ENCODE measurements at places on chromosomes 11 and 22.

DNA sequence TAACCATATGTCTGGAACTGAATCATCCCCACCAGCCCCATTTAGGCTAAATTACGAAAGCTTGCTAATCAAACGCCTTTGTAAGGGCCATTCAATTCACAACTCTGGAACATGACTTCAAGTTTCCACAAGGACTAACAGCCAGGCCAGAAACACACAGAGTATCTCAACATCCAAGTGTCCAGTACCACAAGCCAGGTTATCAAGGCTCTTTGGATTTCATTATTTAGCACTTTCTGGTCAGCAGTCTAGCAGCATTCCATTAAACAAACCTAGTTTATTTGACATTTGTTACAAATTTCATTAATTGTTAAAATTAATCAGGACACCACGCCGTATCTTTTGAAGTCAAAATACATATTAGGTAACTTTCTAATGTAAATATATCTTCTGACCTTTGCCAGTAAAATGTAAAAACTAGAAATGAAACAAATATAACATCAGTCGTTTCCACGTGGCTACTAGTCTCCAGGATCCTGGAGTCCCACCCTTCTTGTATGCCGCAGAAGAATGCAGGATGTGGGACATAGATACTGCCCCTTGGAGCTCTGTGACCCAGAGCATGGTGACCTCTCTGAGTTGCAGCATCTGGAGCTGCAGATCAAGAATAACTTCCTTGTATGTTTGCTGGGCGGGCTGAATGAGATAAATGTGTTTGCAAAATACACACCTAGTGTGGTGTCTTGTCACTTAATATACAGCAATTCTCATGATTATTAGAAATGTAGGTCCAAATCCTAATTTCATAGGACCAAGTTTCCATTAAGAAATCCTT lies 64.7 kb downstream of the MPPED2 start:
- no peak for DNase-seq

DNA sequence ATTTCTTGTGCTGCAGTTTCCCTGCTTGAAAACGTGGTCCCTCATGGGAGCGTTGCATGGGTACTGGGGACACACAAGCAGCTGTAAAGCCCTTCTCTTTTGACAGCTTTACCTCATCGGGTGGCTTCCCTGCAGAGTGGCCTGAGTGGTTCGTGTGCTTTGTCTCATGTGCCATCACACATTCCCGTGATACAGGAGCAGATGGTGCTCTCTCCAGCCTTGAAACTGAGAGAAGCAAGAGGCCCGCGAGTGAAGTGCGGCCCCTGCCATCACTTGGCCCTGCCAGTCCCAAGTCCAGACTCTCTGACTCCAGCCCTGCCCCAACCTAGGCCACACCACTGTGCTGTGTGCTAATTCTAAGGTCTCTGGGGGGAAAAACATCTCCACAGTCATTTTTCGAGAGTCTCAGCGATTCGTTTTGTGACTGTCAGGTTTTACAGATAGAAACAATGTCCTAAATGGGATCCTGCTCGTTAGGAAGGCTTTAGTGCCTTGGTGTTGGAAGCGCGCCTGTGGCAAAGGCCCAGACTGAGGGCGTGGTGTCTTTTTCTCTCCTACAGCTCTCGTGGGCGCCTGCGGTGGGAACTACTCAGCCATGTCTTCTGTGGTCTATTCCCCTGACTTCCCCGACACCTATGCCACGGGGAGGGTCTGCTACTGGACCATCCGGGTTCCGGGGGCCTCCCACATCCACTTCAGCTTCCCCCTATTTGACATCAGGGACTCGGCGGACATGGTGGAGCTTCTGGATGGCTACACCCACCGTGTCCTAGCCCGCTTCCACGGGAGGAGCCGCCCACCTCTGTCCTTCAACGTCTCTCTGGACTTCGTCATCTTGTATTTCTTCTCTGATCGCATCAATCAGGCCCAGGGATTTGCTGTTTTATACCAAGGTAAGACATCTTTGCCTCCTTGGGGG lies 64.2 kb downstream of the KREMEN1 start:
- no peak for DNase-seq

GRCh38 chr11:124799348-124800225 lies 619 bp downstream of the MSANTD2 start:
- DNase-seq = no peak

GRCh38 chr11:75840522-75840921 lies 25.5 kb downstream of the UVRAG start:
- DNase-seq = no peak

DNA sequence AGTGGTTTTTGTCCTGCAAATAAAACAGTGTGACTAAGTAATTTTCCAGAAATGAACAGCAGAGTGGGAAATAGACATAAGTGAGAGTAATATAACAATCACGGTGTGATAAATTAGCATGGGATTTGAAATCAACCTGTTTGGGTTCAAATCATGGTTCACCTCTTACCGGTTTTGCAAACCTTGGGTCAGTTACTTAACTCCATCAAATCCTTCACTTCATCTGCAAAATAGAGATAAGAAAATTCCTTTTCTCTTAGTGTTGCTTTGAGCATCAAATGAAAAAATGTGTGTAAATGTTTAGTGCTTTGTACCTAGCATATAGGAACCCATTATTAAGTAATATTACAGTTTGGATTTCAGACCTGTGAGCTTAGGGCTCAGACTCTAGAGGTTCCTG lies 152.2 kb downstream of the TEAD1 start:
- DNase-seq = no peak

GRCh38 chr11:40376331-40376730 lies 1083.1 kb downstream of the LRRC4C start:
- DNase-seq = no peak

- DNase-seq = no peak
Measured at GRCh38 chr22:43812890-43813289, 785 bp upstream of the EFCAB6 start.

GRCh38 chr11:50073113-50074105 lies 40.7 kb downstream of the OR4C45 start:
- DNase-seq = no peak

DNA sequence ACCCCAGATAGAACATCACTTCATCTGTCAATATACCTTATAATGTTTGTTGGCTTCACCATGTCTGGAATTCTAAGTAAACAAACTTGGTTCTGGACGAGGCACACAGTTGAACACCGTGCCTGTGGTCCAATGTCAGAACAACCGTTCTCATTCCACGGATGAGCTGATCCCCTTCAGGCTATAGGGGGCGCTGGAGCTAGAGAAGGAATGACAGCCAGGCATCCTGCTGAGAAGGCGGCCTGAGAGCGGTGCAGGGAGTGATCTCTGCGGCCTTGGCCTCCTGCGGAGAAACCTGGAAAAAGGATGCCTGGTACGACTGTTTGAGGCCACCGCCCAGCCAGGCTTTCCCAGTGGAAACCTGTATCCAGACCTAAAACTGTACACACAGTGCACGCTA lies 48.7 kb downstream of the FDX1 start:
- DNase-seq = no peak

DNA sequence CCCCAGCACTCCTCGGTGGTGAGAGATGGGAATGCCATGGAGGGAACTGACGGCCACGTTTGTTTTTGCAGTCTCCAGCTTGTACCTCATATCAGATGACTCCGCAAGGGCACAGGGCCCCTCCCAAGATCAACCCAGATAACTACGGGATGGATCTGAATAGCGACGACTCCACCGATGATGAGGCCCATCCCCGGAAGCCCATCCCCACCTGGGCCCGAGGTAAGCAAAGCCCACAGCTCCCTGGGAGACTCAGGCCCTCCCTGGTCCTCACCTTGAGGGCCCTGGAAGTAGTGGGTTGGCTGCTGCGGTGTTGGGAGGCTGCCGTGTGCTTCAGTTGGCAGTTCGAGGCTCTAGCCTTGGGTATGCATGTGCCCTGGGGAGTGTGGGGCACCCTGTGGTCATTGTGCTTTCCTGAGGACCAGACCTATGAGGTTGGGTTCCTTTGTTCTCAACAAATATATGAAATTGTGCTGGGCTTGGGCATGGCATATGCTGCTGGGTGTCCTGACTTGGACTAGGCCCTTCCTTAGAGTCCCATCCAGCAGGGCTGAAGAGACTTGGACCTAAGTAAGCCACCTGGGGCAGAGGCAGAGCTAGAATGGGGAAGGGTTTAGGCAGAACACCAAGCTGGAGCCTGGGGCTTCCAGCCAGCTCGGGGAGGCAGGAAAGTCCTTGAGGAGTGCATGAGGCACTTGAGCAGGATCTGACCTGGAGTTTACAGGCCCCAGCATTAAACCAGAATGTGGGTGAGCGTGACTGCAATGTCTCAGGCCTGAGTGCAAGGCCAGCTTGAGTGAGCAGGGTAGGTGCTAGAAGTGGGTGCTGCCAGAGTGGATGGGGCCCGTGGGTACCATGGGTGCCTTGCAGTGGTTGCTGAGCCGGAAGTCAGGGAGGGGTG lies 26.4 kb downstream of the INCENP start:
- no peak for DNase-seq

DNA sequence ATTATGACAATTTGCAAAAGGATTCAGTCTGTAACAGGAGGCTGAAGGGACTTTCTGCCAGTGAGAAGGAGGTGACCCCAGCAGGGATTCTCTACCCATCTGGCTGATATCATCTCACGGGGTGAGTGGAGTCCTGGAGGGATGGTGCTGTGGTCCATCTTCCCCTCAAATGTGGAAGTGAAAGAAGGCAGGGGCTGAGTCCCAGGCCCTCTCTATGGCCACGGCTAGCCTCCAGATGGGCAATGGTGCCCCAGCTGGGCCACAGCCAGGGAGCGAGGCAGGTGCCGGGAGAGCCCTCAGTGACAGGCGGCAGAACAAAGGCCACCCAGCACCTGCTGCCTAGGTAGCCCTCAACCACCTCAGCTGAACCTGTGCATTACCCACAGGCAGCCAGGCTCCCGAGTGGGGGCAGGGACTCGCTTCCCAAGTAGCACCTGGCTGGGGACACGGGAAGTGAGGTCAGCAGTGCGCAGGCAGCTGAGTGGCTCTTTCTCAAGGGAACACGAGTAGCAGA lies 6.7 kb downstream of the NECTIN1 start:
- peak; percentile 68 for DNase-seq

DNA sequence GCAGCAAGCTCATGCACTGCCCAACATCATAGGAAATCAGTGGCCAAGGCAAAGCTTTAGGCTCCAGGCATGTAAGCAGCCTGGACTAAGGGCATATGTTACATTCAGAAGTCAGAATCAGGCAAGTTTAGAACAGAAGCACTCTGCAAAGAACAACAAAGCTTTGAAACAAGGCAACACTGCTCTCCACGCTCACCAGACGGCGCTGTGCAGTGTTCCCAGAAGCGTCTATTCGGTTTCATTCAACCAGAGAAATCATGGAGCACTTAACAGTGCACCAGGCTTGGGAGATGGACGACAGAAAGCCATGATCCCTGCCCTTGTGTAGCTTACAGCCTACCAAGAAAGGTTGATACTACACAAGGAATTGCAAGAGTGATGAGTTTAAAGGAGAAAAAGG lies 555.8 kb downstream of the BUD13 start:
- DNase-seq = no peak

DNA sequence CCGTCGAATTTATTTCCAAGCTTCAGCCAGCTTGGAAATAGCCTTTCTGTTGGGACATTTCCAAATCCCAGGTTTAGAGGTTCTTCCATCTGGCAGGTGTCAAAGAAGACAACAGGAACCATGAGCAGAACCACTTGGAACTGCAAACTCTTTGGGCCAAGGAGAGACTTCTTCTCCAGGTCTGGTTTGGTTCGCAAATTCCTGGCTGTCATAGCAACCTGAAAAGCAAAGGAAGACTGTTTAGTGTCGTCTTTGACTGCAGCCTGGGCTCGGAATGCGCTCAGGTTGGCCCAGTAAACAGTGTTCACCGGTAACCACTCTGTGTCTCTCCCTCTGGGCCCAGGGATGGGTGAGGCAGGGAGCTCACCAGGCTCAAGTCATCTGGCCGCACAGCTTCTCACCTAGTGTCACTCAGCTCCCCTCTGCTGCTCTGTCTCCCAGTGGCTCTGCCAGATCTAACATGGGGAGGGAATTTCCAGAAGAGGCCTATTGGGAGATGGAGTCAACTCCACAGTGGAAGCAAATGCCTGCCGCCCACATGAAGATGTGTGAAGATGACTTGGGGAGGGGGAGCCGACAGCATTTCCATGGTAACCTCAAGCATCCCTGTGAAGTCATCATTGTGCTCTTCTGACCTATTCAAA lies 11.9 kb upstream of the CLMP start:
- no peak for DNase-seq

GRCh38 chr11:5065027-5065426 lies 4.3 kb upstream of the OR52E1 start:
- no peak for DNase-seq

- DNase-seq = no peak
Measured at GRCh38 chr11:131656839-131657211, 286.4 kb downstream of the NTM start.

GRCh38 chr22:26957897-26958296 lies 300.5 kb downstream of the MIAT start:
- DNase-seq = no peak

GRCh38 chr11:115743719-115744118 lies 239.5 kb upstream of the CADM1 start:
- no peak for DNase-seq

- no peak for DNase-seq
Measured at GRCh38 chr22:23904573-23905254, 10.5 kb downstream of the MIF start.

- DNase-seq = no peak
Measured at GRCh38 chr22:26139310-26139709, 30.0 kb upstream of the SEZ6L start.

- DNase-seq = no peak
Measured at GRCh38 chr11:36878737-36879136, 280.7 kb upstream of the RAG2 start.

DNA sequence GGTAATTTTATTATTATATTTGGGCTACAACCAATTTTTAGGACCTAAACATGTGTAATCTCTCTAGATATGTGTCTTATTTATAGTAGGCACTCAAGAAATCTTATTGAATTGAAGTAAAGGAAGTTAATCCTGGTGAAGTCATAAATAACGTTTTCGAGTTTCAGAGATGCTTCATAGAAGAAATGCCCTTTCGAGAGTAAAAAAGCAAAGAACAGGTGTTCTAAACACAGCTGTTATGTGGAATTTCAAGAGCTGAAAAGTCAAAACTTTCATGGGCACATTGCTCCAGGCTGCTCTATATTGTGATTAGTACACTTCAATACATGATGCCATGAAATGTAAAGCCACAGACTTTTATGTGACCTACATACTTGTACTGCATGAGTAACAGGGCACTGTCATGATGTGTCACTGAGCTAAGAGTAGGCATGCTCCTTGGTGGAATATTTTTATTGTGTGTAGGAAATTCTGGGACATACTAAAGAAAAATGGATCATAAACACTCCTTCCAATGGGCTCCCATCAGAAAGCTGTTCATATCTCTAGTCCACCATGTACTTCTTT lies 7.2 kb upstream of the ELMOD1 start:
- DNase-seq = no peak

DNA sequence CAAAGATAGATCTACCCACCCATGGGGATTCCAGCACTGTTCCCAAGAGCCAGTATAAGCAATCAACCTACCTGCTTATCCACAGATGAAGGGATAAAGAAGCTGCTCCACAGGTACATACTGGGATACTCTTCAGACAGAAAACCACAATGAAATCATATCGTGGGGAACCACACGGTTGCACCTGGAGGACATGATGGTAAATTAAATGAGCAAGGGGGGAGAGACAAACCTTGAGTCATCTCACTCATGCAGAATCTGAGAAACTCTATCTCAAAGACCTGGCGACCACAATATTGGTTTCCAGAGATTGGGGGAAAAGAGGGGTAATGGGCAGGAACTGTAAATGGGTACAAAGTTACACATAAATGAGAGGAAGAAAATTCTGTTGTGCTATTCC lies 14.5 kb downstream of the RGL4 start:
- DNase-seq = no peak

- DNase-seq = no peak
Measured at GRCh38 chr11:11605181-11605580, 16.6 kb downstream of the GALNT18 start.
